ENCODE measurements at places on chromosomes 7 and 10.

- no peak for DNase-seq
Observed at GRCh38 chr7:42161110-42161509, 75.9 kb downstream of the GLI3 start.

DNA sequence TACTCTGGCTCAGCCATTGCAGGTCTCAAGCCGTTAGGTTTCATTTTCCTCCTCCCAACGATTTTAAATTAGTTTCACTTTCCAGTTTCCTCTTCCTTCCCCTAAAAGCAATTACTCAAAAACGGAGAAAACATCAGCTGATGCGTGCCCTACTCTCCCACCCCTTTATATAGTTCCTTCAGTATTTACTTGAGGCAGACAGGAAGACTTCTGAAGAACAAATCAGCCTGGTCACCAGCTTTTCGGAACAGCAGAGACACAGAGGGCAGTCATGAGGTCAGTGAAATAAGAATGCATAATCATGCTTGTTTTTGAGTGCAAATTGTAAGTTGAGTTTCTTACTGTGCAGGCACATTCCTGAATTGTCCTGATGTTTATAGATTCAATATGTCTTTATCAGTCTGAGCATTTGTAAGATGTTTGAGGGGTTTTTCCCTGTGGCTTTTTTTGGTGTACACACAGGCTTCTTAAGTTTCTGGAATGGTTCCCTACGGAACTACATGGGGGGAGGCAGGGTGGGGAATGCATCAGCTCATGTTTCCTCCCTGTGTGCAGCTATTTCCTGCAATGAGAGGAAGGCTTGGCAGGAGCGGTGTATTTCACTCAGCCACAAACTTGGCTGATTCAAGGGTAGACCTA lies at the start of gene IFIT3:
Gene IFIT3 (plus strand): TSS at position 195 of the 639 bp plus-strand sequence. CDS start 77 bp downstream, at position 272.
- peak; percentile 93 for DNase-seq

- DNase-seq, result no peak
Observed at GRCh38 chr10:114624951-114625780, 32.9 kb downstream of the ABLIM1 start.

- DNase-seq, result no peak
Observed at GRCh38 chr7:45052011-45052410, 36.8 kb downstream of the NACAD start.

DNA sequence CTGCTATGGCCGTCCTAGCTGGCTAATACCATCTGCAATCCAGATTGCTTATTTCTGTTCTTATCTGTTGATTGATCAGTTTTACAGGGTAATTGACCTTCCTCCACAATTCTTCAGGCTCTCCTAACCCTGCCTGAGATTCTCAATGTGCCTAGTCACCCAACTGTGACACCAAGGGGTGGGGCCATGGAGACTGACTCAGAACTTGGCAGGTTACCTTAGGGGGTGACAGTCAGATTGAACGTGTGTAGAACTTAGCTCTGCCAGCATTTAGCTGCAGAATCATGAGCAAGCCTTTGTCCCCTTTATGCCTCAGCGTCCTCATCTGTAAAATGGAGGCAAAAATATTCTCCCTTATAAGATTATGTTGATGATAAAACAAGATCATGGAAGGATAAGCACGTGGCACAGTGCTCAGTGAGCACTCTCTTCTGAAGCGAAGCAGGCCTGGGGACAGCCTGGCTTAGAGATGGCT lies 19.1 kb upstream of the LEP start:
- peak; percentile 37 for DNase-seq

- DNase-seq, result no peak
Observed at GRCh38 chr7:131327049-131327625, 539 bp upstream of the MKLN1 start.

GRCh38 chr7:44463169-44463808 lies 27.2 kb downstream of the NUDCD3 start:
- DNase-seq, result no peak

- DNase-seq, result no peak
Observed at GRCh38 chr7:26127411-26127810, 24.6 kb upstream of the NFE2L3 start.

GRCh38 chr7:141990011-141990725 lies 5.5 kb upstream of the MGAM start:
- no peak for DNase-seq

GRCh38 chr7:95104739-95105138 lies 197.3 kb downstream of the PPP1R9A start:
- DNase-seq, result no peak

DNA sequence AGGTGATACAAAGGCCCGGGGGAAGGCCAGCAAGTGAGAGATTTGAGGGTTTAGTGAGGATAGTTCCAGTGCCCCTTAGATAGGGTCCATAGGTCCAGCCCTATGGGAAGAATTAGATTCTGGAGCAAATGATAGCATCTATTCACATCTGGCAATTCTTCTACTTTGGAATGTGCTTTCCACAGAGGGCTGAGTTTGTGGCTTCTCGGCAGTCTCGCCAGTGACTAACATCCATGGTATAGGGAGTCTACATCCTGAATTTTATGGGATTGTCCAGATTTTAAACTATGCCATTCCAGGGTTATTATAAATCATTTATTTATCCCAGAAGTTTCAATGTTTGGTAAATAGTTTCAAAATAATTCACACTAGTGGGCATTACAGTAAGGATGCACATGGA lies 207.3 kb upstream of the ADO start:
- no peak for DNase-seq

Data from bone marrow (tissue), 2 donors.